ENCODE measurements at places on chromosomes 6 and 20.

- no peak for DNase-seq
These were observed 47.4 kb downstream of the PKIB start for GRCh38 chr6:122657601-122658000.

GRCh38 chr6:127277878-127278843, 11.5 kb downstream of the RNF146 start:
- DNase-seq = no peak

- no peak for DNase-seq
These were observed 1.5 kb upstream of the TUBB2B start for GRCh38 chr6:3228771-3229565.

DNA sequence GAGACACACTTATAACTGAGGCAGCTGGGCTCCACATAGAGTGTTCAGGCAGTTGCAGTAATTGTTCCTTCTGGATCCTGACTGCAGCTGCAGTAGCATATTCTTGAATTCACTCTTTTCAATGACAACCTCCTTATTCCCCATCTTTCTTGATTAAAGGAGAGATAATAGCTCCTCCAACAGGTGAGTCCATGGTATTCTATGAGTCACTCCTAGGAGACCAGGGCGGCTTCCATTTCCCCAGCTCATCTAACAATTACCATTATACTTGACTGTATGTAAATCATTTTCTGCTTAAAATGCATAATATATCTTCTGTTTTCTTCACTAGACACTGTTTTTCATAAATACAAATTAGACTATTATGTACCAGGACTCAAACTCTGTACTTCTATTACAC, 62.4 kb downstream of the TENT5A start:
- DNase-seq = no peak

DNA sequence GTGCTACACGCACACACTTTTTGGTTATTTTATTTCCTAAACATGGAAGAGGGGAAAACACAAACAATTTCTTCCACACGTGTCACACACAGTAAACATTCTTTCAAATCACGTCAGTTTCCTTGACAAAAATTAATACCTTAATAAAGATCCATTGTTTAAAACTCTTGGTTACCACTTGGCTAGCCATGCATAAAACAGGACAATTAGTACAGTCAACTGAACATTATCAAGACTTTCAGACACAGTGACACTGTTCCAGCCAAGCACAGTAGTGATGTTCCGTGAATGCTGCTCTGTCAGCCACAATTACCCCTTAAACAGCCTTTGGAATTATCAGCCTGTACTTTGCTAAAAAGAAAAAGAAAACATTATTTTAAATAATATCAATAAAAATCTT, 50.8 kb downstream of the GMDS start:
- no peak for DNase-seq

GRCh38 chr6:128389820-128390534, 130.4 kb downstream of the PTPRK start:
- DNase-seq = no peak

- DNase-seq = no peak
These were observed 83.1 kb downstream of the KIZ start for GRCh38 chr20:21208999-21209398.

GRCh38 chr6:33738153-33738552, 8.6 kb downstream of the IP6K3 start:
- DNase-seq = no peak

GRCh38 chr20:54549658-54550326, 74.4 kb downstream of the DOK5 start:
- DNase-seq = no peak

DNA sequence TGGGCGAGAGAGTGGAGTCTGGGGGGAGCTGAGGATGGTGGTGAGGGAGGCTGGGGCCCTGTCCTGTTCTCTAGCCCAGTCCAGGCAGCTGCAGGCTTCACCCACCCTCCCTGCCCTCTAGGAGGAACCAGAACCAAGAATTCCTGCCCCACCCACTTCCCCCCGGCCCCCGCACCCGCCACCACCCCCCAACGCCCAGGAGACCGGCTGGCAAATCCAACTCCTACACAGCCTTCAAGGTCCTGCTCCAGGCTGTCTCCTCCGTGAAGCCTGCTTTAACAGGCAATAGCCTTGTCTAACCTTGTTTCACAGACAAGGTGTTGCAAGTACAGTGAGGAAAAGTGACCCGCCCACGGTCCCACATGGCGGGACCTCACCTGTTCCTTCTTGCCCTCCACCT, 2.4 kb downstream of the SPDEF start:
- DNase-seq = no peak

GRCh38 chr20:62063981-62064769, 1.5 kb downstream of the TAF4 start:
- DNase-seq = no peak

DNA sequence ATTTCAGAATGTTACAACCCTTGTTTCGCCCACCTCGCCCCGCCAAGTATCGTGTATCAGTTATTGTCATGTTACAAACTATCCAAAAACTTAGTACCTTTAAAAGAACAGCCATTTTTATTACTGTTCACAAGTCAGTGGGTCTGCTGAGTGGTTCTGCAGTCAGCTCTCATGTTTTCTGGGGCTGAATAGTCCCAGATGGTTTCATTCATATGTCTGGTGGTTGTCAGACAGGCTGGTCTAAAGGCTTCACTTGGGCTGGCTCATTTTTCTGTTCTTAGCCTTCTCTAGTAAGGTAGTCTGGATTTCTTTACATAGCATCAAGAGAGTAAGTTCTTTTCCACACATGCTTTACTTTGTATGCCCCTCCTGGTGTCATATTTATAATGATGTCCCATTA, 8.6 kb downstream of the ZNF292 start:
- DNase-seq = no peak

GRCh38 chr6:62976566-62976965, 234.7 kb upstream of the FKBP1C start:
- DNase-seq = no peak

- no peak for DNase-seq
These were observed 167.4 kb downstream of the SASH1 start for GRCh38 chr6:148509800-148510581.

GRCh38 chr6:16749516-16750485, 11.5 kb downstream of the ATXN1 start:
- no peak for DNase-seq

DNA sequence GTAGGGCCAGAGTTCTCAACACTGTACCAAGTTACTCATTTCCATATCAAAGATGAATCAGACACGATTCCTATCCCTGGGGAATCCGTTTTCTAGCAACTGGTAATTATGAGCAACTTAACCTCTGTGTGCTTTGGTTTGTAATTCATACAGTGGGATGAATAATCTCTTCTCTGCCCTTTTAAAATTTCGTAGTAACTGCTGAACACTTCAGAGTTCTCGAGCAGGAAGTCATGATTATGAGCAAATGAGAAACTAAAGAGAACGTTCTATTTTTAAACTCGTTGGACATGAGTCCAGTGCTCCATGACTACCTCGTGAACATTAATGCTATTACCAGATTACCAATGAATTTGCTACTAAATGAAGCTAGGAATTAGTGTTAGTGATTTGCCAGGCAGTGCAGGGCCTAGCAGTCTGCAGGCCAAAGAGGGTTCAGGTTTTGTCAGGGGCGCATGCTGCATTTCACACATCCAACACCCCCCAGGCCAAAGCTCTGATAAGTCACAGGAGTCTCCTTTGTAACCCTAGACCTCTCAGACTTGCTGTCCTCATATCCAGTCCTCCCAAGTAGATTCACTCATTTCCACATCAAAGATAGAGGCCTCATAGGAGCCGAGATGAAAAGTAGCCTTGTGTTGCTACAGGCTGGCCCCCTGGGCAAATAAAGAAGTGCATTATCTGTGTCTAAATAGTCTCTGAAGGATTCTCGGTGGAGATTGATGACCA, 45.8 kb upstream of the VSTM2L start:
- DNase-seq = no peak

- DNase-seq = no peak
These were observed 53.8 kb upstream of the PDE10A start for GRCh38 chr6:165716886-165717285.

Data from NCI-H460 (cell line).